Globus pallidus (tissue), 1 donor: ENCODE measurements at places on chromosomes 2 and 18.

DNA sequence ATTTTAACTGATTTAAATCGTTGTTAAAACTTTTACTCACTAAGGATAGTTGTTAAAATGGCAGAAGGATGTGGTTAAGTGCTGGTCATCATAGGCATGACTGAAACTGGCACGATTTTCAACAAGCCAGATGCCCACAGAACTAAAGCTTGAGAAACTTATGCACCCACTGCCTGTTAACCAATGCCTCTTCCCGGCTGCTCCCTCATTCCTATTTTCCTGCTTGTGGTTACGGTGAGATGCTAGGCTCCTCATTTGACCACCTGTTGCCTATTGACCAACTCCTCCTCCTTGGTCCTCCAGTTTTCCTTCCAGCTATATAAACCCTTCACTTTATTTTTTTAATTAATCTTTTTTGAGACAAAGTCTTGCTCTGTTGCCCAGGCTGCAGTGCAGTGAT, 238.7 kb downstream of the TFCP2L1 start:
- DNase-seq = no peak

- no peak for DNase-seq
Observed at GRCh38 chr2:227436436-227437174, 35.4 kb upstream of the AGFG1 start.

- DNase-seq = no peak
Observed at GRCh38 chr2:186891185-186891621, 42.2 kb upstream of the ZSWIM2 start.

DNA sequence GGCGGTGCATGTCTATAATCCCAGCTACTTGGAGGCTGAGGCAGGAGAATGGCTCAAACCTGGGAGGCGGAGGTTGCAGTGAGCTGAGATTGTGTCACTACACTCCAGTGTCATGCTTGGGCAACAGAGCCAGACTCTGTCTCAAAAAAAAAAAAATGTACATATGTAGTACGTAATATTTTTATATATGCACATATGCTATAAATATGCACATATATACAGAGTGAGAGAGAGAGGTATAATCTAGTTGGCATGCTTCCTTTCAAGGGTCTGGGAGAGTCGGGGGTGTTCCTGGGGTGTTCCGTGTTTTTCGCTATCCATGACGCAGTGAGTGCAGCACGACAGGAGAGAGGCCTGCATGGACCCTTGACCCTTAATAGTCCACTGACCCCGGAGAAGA, 83.5 kb downstream of the AOX1 start:
- no peak for DNase-seq

GRCh38 chr2:179096090-179096489, 46.2 kb upstream of the CCDC141 start:
- DNase-seq = no peak

DNA sequence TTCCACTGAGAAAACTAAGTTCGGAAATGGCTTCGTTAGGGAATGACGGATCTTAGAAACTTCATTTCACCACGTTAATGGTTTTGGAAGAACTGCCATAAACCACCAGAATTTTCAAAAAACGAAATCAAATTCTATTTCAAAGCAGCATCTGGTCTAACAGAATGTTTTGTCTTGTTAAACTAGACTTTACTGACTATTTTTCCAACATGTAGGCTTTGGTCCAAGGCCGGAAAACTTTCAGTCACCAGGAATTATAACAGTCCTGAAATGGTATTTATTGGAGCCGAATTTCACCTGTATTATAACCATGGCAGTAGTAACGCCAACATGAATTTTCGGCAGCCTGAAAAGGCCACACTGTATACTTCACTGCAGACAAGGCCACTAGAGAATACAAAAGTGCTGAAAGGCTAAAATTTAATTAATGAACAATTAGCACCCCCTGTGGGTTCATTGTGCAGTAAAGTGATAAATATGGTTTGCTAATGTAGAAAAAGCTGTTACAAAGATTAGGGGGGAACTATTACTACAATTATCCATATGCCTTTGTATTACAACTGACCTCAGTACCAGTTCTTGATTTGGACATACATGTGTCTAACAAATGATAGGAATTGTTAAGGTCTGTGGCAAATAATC, 116.4 kb downstream of the ZNF521 start:
- no peak for DNase-seq

GRCh38 chr18:6722690-6723089, 6.8 kb upstream of the ARHGAP28 start:
- DNase-seq = no peak

GRCh38 chr2:235008584-235009044, 56.8 kb downstream of the SH3BP4 start:
- no peak for DNase-seq

DNA sequence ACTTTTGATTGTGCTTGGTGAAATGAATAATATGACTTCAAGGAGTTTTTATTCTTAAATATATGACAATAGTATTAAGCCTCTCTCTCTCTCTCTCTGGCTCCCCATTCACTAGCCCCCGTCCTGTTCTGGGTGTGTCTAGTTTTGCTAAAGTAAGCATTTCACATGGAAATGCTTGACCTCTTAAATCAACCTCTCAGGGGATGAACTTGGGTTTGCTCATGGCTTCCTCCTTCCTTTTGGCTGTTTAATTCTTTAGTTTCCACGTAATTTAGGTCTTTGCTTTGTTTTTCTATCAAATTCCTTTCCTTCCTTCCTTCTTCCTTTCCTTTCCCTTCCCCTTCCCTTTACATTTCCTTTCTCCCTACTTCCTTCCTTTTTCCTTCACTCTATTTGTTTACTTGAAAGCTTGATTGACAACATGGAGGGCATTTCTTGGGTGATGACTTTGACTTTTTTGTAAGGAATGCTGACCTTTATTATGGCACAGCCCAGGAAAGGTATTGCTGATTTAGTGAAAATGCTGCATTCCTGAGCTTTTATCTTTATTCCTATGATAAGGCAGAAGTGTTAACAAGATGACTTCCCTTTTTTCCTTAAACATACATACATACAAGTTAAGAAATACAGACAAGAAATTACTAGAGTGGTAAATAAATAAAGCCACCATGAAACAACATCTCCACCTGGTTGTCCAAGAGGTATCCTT, 3.6 kb downstream of the DPP4 start:
- no peak for DNase-seq
